ENCODE measurements at places on chromosomes 4 and X.
A peak's percentile ranks its signal among the peaks of the same experiment; 100 is the strongest.

GRCh38 chr4:80806472-80806871, 224.0 kb upstream of the BMP3 start:
- no peak for DNase-seq

DNA sequence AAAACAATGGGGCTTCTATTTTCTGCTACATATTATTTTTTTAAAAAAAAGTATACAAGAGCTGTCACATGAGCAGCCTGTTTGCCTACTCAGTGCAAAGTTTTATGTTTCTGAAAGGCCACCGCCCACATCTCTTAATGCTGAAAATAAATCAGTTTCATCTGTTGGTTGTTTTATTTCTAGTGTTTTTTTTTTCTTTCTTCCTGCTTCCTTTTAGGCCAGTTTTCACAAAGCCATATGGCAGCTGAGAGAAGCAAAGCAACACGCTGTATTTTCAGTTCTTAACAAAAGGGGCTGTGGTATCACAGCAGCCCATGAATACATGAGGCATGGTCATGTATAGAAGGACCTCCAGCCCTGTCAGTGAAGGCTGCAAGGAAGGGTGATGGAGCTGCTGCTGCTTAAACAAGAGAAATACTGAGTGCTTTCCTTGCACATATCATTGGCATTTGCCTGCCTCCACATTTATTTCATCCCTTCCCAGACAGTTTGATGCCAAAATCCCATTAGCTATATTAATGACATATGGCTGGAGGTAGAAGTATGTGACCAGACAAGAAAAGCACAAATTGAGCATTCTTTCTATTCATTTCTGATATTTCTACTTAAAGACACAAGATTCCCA, 172.5 kb downstream of the PCDH18 start:
- DNase-seq = no peak

- DNase-seq = no peak
Measured at GRCh38 chrX:69045616-69046345, 119.5 kb downstream of the PJA1 start.

GRCh38 chr4:10977534-10977933, 293.0 kb upstream of the CLNK start:
- DNase-seq = no peak

DNA sequence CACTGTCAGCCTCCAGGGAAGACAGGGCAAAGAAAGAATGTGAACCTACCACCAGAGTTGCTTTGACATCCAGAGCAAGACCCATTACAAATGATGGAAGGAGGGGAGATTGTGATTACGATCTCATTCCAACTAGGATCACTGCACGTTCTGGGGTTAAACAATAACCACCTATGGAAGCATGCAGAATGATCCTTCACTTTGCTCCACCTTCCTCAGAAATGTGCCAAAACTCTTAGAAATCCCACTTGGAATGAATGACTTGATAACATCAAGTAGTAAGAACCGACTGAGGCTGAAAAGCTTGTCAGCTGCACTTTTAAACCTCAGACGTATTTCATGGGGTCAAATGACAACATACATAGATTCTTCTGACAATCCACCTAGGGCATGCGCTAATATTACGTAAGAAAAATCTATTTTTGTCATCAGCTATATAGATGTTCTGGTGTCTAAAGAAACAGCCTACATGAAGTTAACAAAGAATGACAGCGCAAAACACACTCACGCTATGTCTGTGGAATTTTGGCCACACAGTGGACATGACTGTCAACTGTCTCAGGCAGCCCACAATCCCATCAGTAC, 3.5 kb upstream of the STS start:
- DNase-seq = no peak

- DNase-seq = peak; percentile 52
Measured at GRCh38 chrX:1537031-1537715, at the start of gene P2RY8. Gene P2RY8, minus strand, starts transcription at chrX:1537185. Its CDS starts 70,627 bp downstream, at chrX:1466558.

- DNase-seq = no peak
Measured at GRCh38 chr4:95215991-95216605, 332.7 kb downstream of the UNC5C start.

DNA sequence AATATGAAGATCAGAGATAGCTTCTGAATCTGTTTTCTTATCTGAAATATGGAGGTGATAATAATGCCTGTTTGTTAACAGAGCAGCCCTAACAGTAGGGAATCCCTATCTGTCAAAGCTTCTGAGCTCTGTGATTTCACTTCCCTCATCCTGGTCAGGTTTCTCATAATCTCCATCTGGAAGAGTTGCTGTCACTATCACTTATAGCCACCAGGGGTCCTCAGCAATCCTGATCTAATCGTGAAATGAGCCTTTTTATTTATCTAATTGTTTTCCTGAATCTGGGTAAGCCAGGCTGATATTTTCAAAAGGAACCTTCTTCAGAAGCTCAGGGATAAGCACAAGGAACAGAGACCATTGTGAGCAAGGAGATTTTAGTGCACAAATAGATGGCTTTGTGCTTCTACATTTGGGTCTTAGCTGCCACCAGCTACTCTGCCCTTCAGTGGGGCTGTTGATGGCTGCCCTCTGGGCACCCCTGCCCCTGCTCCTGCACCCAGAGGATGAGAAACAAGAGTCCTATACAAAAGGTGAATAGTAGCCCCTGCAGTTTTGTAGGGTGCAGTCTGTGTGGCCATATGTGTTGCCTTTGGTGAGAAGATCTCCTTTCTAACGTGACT, 196.4 kb upstream of the RADX start:
- DNase-seq = peak; percentile 27

DNA sequence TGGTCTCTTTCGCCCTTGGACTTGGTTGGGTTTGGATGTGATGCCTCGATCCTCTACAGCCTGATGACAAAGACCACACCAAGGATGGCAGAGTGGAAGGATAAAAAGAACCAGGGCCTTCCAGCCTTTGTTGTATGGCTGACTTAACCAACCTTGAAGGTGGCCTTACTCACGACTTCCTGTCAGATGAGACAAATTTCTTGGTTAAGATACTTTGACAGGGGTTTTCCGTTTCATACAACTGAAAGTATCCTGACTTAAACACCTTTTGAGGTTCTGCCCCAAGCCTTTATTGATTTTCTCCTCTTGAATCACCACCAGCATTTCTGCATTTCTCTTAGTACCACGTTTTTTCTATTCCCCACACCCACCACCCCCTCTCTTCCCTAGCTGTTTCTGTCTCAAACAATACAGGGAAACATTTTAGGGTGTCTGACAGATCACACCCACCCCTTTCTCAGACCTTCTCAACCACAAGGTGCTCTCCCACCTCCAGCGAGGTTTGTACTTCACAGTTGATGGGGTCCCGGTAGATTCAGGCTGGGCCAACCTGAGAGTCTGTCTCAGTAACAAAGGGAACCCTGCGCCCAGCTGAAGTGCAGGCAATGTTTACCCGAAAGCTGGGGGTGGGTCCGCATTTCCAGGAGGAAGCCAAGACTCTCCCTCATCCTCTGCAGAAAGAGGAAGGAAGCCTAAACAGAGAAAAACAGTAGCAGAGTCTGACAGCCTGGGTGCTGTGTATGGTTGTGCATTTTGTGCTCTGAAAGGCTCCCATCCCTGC, 5.0 kb upstream of the TSPAN5 start:
- no peak for DNase-seq

GRCh38 chr4:37188100-37188499, 56.4 kb upstream of the NWD2 start:
- DNase-seq = no peak

GRCh38 chrX:150224676-150225075, 138.4 kb upstream of the MAMLD1 start:
- DNase-seq = no peak

GRCh38 chr4:6380746-6381410, 91.5 kb downstream of the PPP2R2C start:
- DNase-seq = no peak

GRCh38 chrX:2538031-2538757, 37.4 kb upstream of the DHRSX start:
- no peak for DNase-seq

GRCh38 chrX:57929373-57929772, 19.1 kb upstream of the ZXDA start:
- DNase-seq = no peak

DNA sequence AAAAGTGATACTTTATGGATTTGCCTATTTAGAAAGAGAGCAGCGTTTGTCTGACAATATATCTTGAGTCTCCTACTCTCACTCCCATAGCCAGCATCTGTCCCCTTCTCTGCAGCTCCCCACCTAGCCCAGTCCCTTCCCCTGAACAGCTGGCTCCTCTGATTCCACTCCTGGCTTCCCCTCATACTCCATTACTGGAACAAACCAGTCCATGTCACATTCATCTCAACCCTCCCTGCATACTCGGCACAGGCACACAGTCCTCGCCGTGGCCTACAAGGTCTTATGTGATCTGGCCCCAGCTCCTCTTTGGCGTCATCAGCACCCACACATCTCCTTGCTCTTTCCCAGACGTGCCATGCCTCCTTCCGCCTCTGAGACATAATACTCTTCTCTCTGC, 36.7 kb downstream of the SLC2A9 start:
- no peak for DNase-seq

- DNase-seq = no peak
Measured at GRCh38 chr4:74322301-74322700, 14.0 kb downstream of the EPGN start.

Data from NCI-H460 (cell line).